Activated naive CD4-positive, alpha-beta T cell treated with anti-CD3 and anti-CD28 coated beads, Interleukin-2, amount 10 ng/mL, durations not matched to agents 7 days and 5 days (primary cell): ENCODE measurements at places on chromosomes 12 and 14.

- H3K4me3 ChIP-seq = peak overlapping the region; percentile 99
- peaks cover 11% of the 10 kb centered on the region for H3K27me3 ChIP-seq
- H3K4me1 ChIP-seq = peaks cover 43% of the 10 kb centered on the region
- peak; percentile 67 for DNase-seq
- H3K36me3 ChIP-seq = peaks cover 3% of the 10 kb centered on the region
These were observed 466 bp downstream of the KICS2 start for GRCh38 chr12:64221651-64222008.

- no peaks in the 10 kb centered on the region for H3K27me3 ChIP-seq
- no peak overlapping the region for H3K27ac ChIP-seq
- no peak for DNase-seq
- no peaks in the 10 kb centered on the region for H3K36me3 ChIP-seq
These were observed 33.9 kb upstream of the RNU6-7 start for GRCh38 chr14:32167907-32168306.

DNA sequence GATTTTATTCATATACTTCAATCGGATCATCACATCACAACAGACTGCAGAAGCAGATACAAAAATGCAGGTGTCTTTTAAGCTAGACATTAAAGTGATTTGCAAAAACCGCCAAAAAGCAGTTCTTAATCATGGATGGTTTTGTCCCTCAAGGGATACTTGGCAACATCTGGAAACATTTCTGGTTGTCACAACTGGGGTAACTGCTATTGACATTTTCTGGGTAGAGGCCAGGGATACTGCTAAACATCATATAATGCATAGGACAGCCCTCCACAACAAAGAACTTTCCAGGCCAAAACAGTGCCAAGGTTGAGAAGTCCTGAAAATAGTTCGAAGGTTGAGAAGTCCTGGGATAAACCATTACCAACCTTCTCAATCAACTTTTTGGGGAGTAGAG lies 101.8 kb upstream of the BBS10 start:
- no peaks in the 10 kb centered on the region for H3K27me3 ChIP-seq
- no peak for DNase-seq
- no peak overlapping the region for H3K4me3 ChIP-seq
- H3K4me1 ChIP-seq = peaks cover 2% of the 10 kb centered on the region

DNA sequence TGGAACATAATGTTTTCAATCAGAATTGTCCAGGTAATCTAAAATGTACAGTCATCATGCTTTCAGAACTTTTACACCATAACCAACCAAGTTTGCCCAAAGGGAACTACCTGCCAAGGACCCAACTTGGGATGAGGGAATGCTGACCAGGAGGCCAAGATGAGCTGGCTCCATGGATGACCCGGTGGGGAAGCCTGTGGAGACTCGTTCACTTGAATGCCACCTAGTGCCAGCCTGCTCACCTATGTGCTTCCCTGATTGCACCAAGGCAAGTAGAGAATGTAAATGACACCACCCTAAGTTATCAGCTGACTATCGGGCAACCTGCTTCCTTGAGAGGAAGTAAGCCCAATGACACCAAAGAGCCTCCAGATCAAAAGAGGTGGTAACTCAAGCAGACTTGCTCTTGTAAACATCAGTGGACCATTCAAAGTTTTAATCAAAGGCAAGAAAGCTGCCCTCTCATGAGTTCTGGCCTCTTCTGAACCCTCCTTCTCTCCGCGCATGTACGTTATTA lies 137.3 kb downstream of the TTC7B start:
- peaks cover 32% of the 10 kb centered on the region for H3K4me1 ChIP-seq
- no peaks in the 10 kb centered on the region for H3K36me3 ChIP-seq
- no peaks in the 10 kb centered on the region for H3K27me3 ChIP-seq
- H3K4me3 ChIP-seq = no peak overlapping the region

GRCh38 chr12:124916374-124917134 lies 2.1 kb upstream of the UBC start:
- DNase-seq = peak; percentile 51
- H3K27me3 ChIP-seq = peaks cover 12% of the 10 kb centered on the region
- H3K36me3 ChIP-seq = peaks cover 28% of the 10 kb centered on the region
- peak overlapping the region; percentile 100 for H3K27ac ChIP-seq
- H3K4me3 ChIP-seq = peak overlapping the region; percentile 99
- H3K4me1 ChIP-seq = peaks cover 83% of the 10 kb centered on the region

GRCh38 chr14:35556548-35556947 lies 22.6 kb downstream of the INSM2 start:
- DNase-seq = no peak
- H3K27me3 ChIP-seq = no peaks in the 10 kb centered on the region
- H3K4me1 ChIP-seq = no peaks in the 10 kb centered on the region
- H3K4me3 ChIP-seq = no peak overlapping the region

GRCh38 chr12:71476513-71476912 lies 36.9 kb downstream of the LGR5 start:
- peaks cover 5% of the 10 kb centered on the region for H3K27me3 ChIP-seq
- H3K4me3 ChIP-seq = no peak overlapping the region
- DNase-seq = no peak
- no peak overlapping the region for H3K27ac ChIP-seq

- peaks cover 24% of the 10 kb centered on the region for H3K27me3 ChIP-seq
- no peak for DNase-seq
- H3K4me1 ChIP-seq = peaks cover 39% of the 10 kb centered on the region
- peaks cover 12% of the 10 kb centered on the region for H3K36me3 ChIP-seq
- H3K27ac ChIP-seq = peak overlapping the region; percentile 100
These were observed 2.1 kb downstream of the MAP1LC3B2 start for GRCh38 chr12:116561181-116561821.

GRCh38 chr12:67107751-67108269 lies 161.3 kb upstream of the CAND1 start:
- H3K27me3 ChIP-seq = no peaks in the 10 kb centered on the region
- H3K27ac ChIP-seq = no peak overlapping the region
- no peaks in the 10 kb centered on the region for H3K36me3 ChIP-seq

DNA sequence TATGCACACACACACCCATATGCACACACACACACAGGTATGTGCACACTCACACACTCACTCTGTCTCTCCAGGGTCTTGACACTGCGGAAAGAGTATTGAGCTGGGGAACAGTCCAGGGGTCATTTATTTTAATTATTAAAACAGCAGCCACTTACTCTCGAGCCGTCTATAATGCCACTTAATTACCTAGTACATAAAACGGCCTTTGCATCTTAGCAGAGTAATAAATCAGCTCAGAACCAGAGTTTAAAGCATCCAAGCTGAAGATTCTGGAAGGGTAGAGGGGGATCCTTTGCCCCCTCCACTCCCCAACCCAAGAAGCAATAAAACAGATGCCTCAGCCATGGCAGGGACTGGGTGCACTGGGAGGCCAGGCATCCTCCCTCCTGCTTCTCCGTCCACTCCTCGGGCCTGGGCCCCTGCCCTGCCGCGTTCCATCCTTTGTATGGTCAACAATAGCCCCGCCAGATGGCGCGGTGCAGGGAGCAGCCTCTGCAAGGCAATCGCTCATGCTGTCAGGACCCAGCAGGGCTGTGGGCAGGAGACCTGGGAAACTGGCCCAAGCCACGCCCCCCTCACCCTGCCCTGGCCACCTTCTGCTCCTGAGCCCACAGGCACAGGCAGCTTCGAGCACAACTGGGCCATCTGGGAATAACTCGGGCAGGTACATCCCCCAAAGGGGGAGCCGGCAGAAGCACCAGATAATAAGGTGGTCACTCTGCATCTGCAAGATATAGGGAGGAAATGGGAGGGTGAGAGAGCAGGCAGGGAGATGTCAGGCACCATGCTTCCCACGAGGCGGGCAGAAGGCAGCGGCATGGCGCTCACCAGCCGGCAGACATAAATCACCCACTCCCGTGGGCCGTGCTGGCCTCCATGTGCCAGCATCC lies 40.9 kb downstream of the CCDC85C start:
- H3K36me3 ChIP-seq = no peaks in the 10 kb centered on the region
- no peak overlapping the region for H3K27ac ChIP-seq
- H3K4me3 ChIP-seq = no peak overlapping the region

DNA sequence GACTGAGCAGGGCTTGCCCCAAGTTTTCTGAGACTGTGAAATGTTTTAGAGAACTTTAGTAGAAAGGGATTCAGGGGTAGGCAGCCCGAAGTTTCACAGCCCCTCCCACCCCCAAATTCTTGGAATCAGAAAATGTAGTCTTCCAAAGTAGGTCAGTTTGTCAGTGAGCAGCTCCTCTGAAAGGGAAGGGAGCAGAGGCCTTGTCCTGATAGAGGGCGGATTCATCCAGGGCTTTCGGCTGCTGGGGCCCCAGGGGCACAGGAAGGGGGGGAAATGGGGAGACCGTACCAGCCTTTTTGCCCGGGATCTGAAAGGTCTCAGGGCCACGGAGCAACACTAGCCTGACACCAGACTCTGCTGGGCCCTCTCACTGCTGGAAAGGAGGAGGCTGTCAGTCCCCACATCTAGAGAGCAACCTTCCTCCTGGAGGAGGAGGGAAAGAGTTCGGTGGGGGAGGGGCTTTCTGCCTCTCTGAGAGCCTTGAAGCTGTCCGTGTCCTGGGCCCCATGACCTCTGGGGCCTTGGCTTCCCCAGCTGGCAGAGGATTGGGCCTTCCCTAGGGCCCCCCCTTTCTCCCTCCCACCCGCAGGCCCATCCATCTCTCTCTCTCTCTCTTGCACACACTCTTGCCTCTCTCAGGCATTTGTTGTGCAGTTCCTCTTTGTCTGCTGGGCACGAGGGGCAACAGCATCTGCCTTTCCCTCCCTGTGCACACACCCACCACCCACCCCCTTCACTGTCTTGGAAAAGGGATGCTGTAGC lies at the start of gene IKZF4:
Gene IKZF4, plus strand, starts transcription at position 621 of the 762 bp plus-strand sequence. CDS start 451 bp downstream, outside the sequence.
- H3K4me1 ChIP-seq = peaks cover 60% of the 10 kb centered on the region
- H3K27me3 ChIP-seq = peaks cover 3% of the 10 kb centered on the region
- peak within 1 kb of the TSS; percentile 91 for H3K4me3 ChIP-seq
- H3K36me3 ChIP-seq = peaks cover 20% of the 10 kb centered on the region
- DNase-seq = peak; percentile 55

DNA sequence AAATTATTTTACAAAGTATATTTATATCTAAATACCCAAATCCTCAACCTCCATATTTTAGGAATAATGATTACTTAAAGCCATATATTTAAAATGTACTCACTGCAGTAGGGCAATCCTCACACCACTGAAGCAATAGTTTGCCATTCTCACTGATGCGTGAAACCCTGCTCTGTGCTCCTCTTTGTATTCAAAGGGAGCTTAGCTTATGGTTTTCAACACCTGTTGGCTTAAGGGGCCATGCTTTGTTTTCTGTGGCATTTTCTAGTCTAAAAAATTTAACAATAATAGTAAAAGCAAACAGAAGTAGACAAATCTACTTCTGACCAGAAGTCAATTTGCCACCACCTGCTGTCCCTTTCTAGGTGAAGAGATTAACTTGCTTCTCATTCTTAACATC lies 294.6 kb downstream of the FLRT2 start:
- H3K4me3 ChIP-seq = no peak overlapping the region
- H3K27me3 ChIP-seq = no peaks in the 10 kb centered on the region
- H3K4me1 ChIP-seq = no peaks in the 10 kb centered on the region
- no peaks in the 10 kb centered on the region for H3K36me3 ChIP-seq

GRCh38 chr12:71440763-71441748 lies 1.5 kb downstream of the LGR5 start:
- DNase-seq = no peak
- no peaks in the 10 kb centered on the region for H3K36me3 ChIP-seq
- H3K27ac ChIP-seq = no peak overlapping the region
- peak overlapping the region; percentile 22 for H3K4me3 ChIP-seq
- peaks cover 70% of the 10 kb centered on the region for H3K27me3 ChIP-seq

DNA sequence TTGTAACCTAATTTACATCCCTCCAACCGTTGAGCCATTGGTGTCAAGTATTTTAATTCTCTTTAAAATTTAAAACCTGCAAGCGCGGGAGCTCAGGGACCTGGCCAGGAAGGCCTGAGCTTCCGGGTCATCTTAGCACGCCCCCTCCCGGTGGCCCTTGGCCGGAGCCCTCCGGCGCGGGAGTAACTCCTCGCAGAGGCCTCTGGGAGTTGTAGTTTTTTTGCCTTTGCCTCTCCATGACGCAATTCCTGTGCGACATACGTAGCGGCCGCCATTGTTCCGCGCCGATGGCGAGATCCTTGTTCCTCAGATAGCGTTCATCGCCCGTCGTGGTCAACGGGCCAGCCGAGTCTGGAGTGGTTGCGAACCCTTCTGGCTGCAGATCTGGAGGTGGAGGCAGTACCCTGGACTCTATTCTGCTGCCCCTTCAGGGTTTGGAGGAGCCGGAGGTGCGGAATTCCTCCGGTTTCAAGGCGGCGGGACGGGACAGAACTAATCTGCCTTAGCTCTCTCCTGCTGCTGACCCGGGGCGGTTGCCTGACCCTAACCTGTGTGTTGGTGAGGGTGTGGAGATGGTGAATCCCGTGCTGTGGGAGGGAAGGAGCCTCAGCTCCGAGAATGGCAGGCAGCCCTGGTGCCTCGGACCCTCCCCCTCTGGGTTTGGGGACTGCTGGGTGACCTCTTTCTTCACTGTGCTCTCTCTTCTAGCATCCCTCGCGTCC lies at the start of gene ZNF268:
Gene ZNF268, plus strand, starts transcription at position 258 of the 722 bp plus-strand sequence. CDS start 503 bp downstream, outside the sequence.
- peak; percentile 95 for DNase-seq
- peaks cover 3% of the 10 kb centered on the region for H3K27me3 ChIP-seq
- peak within 1 kb of the TSS; percentile 97 for H3K4me3 ChIP-seq
- H3K27ac ChIP-seq = peak within 1 kb of the TSS; percentile 90
- H3K36me3 ChIP-seq = peaks cover 58% of the 10 kb centered on the region
- H3K4me1 ChIP-seq = peaks cover 22% of the 10 kb centered on the region

DNA sequence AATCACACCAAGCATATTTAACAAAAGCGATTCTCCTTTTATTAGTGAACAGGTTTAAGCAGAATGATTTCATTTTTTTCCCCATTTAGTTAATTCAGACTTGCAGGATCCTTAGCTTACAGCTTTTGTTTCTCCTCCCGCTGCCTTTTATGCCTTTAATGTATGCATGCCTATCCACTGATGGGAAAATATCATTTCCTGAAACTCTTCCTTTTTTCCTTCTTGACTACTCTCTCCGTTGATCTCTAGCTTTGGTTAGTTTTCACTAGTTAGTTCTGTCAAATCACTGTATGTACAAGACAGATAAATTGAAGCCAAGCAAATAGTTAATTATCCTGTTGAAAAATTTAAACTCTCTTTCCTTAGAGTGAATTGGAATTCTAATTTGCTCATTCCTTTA lies 26.3 kb downstream of the NKX2-1 start:
- no peak overlapping the region for H3K4me3 ChIP-seq
- H3K27me3 ChIP-seq = peaks cover 10% of the 10 kb centered on the region
- H3K4me1 ChIP-seq = no peaks in the 10 kb centered on the region
- no peak for DNase-seq

GRCh38 chr12:79057540-79057939 lies 193.0 kb downstream of the SYT1 start:
- DNase-seq = no peak
- no peaks in the 10 kb centered on the region for H3K36me3 ChIP-seq
- H3K4me3 ChIP-seq = no peak overlapping the region
- H3K27me3 ChIP-seq = no peaks in the 10 kb centered on the region

DNA sequence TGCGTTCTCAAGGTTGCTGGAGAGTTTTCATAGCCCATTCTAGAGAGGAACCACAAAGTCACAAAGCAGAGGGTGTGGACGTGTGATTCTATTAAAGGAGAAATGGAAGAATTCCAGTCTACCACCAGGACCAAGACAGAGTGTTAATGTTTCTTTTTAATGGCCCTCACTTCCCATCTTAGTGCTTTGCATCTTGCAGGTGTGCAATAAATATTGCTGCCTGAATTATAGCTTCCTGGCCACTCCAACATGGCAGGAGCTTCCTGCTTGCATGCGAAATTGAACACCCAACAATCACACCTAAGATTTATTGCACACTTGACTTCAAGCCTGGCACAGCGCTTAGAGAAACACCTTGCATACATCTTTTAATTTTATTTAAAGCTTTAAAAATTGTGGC lies 22.4 kb upstream of the PPP1CC start:
- peaks cover 10% of the 10 kb centered on the region for H3K27me3 ChIP-seq
- H3K36me3 ChIP-seq = no peaks in the 10 kb centered on the region
